ENCODE measurements at places on chromosomes 7 and 10.

DNA sequence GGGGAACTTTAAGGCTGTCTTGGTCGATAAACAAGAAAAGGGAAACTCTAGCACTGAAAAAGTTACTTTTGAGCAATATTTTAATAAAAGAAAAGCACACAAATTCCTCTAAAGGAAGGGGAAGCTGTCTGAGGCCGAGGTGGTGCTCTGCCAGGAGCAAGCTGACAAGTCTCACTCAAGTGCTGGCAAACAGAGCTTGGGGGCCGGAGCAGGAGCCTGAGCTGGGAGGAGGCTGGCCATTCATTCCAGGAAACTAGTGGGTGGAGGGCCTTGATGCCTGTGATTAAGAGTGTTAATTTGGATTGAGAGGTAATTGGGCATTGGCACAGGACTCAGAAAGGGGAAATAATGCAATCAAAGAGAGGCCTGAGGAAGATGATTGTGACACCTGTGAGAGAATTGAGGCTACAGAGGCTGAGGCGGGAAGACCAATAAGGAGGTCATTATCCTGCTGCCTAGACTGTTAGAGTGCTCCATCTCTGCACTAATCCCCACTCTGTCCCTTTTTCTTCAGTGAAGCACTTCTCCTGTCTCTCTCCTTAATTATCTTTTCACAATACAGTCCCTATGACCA lies 154.9 kb upstream of the COL1A2 start:
- DNase-seq = no peak

DNA sequence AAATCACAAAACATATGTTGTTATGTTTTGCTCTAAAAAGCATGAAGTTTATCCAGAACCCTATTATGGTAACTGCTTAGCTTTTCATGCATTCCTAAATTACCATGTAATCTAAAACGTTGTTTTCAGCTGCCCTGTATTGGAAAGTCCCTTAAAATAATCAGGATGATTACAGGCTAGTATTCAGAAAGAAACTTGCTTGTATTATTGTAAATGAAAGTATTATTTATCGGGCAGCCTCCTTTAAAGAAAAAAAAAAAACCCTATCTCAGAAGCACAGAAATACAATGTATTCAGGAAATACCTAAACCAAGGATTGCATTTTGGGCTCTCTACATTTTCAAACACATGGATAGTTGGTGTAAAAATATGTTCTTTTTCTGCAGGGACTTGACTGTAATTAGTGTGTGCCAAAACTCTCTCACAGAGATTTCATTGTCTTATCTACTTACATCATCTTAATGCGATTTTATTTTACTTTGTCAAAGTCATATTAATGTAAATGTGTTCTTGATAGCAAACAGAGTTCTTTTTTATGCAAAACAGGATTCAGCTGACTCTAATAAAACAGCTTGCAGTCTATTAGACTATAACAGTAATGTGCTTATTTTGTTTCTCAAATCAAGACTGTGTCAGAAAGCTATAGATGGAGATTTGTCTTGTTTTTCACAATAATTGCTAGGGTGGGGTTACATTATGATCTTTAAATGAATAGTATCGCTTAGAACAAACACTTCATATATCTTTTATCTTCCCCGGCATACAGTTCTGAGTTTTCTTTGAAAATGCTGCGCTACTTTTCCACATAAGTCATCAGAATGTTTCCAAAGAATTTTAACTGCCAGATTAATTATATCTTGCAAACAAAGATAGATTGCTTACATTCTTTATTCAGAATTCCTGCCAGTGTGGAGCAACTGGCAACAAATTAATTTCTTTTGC lies 65.3 kb upstream of the ARID5B start:
- DNase-seq = no peak

GRCh38 chr10:74825371-74826141 lies 844 bp upstream of the KAT6B start:
- peak; percentile 90 for DNase-seq

DNA sequence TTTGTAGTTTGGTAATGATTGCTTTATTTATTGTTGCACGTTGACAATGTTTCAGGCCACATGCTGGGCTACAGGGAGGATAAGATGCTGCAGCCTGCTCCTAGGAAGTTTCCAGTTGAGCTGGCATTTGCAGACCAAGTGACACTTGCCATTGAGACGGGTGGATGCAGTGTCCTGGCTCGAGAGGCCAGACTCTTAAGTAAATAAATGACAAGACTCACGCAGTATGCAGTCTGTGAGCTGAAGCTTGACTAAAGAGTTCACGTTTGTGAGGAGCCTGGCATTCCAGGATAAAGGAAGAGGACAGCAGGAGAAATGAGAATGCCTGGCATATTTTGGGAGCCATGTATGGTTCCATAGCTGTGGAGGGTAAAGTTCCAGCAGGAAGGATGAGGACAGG lies 105.8 kb downstream of the BAMBI start:
- DNase-seq = no peak

GRCh38 chr7:133540096-133540860 lies 287.4 kb downstream of the EXOC4 start:
- DNase-seq = no peak

- peak; percentile 93 for DNase-seq
Observed at GRCh38 chr10:97882142-97883091, 32.8 kb downstream of the GOLGA7B start.

GRCh38 chr10:20959242-20959641 lies 62.1 kb upstream of the NEBL start:
- DNase-seq = no peak

- DNase-seq = no peak
Observed at GRCh38 chr10:16967866-16968415, 150.7 kb upstream of the RSU1 start.

DNA sequence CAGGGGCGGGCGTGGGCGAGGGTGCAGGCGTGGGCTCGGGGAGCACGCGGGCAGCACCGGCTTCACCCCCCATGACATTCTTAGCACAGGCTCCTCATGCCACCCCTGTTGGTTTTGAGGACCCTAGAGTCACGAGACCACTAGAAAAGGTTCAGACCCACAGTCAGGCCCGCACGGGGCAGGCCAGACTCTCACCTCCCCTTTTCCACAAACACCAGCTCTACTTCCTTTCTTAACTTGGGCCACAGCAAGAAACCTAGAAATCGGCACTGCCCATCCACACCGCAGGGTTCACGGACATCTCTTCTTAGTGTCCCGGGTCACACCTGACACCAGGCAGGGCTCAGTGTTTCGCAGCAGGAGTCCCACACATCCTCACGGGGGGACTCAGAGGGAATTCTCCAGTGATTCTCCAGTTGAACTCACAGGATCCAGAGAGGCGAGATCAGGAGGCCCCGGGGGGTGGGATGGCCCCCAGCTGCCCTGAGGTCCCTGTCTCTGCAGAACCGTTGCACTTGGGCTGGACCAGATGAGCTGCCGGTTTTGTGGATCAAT lies 52.0 kb downstream of the JAKMIP3 start:
- DNase-seq = no peak

GRCh38 chr10:52644373-52645186 lies 128.0 kb downstream of the MBL2 start:
- no peak for DNase-seq

DNA sequence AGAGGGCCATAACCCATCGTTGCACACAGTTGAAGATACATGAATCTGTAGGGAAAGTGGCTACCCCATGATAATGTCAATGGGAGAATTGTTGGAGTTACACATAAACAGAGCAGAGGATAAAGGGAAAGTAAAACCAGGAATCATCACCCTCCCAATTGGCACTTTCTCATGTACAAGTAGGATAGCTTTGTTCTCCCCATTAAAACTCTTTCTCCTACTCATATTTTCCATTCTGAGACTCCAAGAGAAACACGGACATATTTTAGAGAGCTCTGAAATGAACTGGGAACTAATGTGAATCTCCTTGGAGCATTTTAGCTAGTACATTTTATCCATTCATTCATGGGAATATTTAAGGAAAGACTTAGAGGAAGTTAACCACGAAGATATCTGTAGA lies 17.2 kb upstream of the LRRC17 start:
- DNase-seq = no peak

GRCh38 chr10:97575127-97575668 lies 2.6 kb downstream of the ANKRD2 start:
- DNase-seq = no peak

DNA sequence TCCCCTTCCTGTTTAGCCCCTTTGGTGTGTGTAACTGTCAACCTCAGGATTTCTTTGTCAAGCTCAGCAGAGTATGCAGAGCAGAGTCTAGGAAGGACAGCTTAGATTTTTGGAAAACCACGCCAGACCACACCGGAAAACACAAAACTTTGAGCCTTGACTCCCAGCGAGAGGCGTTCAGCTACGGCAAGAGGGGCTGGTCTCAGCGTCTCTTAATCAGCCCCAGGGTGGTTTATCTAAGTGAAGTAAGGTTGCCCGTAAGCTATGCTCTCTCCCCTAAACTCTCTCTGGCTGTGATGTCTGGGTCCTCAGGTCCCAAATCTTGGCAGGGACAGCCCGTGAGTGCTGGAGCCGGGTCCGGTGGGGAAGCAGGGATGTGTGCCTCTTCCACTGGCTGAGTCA lies 230.9 kb downstream of the KLF6 start:
- DNase-seq = no peak
